ENCODE measurements at places on chromosomes 3 and 15.

GRCh38 chr3:62371720-62372591 is 1.4 kb downstream of the FEZF2 start:
- DNase-seq = no peak

DNA sequence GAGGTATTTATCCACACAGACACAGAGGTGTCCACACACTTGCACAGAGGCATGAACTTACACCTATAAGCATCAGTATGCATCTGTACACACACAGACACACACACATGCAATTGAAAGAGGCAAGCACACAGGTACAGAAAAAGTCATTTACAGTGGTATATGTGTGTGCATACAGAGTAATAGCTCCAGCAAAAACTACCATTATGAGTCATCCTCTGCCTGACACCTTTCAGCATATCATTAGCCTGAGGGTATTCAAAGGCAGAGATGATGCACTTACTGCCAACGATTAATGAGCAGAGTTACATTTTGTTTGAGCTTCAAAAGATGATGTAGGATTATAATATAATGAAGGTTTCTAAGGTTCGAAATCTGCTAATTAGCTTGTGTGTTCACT is 100.3 kb upstream of the TPRG1 start:
- no peak for DNase-seq

DNA sequence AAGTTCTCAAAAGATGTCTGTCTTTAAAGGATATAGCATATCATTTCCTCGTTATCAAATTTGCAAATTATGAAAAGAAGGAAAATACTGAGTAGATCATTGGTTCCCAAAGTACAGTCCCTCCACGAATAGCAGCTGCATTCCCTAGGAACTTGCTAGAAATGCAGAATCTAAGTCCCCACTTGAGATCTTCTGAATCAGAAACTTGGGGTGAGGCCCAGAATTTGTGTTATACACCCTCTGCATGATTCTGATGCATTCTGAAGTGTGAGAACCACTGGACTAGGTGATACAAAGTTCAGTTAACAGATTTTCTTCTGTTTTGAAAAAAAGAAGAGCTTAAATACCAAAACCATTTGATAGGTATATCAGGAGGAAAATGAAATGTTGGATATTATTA is 77.1 kb downstream of the SLC25A26 start:
- DNase-seq = no peak

GRCh38 chr3:102614585-102614984 is 179.8 kb downstream of the ZPLD1 start:
- no peak for DNase-seq

DNA sequence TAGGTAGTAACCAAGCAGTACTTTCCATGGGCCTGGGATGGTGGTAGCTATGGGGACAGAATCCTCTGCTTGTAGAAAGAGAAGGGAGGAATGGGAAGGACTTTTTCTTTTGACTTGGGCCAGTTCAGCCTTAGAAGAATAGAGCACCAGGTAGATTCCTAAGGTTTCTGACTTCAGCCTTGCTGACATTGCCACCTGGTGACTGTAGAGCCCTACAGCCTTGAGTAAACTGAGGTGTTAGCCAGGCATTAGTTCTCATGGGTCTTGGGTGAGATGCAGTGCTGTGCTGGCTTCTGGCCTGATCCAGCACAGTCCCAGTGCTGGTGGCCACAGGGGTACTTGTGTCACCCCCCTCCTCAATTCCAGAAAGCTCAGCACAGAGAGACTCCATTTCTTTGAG is 171.1 kb downstream of the ZBBX start:
- no peak for DNase-seq

GRCh38 chr3:101735833-101736232 is 11.4 kb downstream of the CEP97 start:
- DNase-seq = no peak

DNA sequence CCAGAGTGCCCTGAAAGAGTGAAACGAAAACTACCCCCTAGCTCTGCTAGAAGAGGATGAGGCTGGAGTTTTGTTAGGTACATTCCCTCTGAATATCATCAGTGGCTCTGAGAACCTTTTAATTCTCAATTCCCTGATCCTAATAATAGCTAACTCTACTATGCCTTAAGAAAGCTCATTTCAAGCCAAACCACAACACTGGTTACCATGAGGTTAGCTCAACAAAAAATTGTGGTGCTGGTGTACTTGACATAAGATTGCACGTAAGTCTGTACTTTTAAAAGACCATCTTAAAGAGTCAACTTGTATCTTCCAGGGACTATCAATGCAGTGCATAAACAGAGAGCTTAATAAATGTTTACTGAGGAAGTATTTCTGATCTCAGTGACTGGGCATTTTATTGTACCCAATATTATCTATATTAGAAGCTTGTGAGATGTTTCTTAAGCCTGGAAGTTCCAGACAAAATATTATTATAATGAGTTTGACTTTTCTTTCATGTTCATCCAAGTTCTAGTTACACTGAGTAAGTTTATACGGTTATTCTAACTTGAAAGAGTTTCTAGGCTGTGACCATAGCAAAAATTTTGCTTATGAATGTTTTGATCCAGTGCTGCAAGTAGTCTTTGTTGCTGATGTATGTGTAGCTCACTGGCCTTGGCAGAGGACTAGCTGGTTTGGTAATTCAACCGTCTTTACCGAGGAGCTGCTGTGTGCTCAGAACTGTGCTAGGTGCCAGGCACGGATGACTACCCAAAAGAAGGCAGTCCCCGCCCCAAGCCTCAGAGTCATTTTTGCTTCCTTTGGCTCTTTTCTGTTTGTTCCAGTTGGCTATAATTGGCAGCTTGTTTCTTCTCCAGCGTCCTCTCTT is 334.4 kb upstream of the TRIM42 start:
- no peak for DNase-seq

- DNase-seq = no peak
These were observed 55.8 kb downstream of the GASK1A start for GRCh38 chr3:43034911-43035310.

DNA sequence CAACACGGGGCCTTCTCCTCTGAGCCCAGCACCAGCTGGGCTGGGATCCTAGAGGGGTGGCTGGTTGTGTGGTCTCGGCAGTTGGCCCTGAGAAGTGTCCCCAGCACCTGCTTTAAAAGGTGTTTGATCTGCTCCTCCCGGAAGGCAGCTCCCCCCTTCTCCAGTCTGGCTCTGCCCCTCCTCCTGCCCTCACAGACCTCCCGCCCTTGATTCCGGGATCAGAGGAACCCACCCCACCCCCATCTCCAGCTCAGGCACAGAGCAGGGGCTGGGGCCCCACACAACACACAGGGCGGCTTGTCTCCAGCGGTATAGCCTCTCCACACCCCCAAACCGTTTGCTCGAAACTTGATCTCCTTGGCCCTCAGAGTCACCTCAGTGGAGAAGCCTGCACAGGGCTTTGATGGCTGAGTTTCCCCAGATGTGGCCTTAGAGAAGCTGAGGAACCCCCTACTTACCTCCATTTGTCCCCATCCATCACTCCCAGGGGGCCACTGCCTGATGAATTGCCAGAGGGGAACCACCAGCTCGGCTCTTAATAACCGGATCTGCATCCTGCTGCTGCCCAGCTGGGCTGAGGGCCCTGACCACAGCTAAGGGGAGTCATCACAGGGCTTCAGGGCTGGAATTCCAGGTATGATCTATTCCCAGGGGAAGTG is 6.4 kb upstream of the STRA6 start:
- no peak for DNase-seq

DNA sequence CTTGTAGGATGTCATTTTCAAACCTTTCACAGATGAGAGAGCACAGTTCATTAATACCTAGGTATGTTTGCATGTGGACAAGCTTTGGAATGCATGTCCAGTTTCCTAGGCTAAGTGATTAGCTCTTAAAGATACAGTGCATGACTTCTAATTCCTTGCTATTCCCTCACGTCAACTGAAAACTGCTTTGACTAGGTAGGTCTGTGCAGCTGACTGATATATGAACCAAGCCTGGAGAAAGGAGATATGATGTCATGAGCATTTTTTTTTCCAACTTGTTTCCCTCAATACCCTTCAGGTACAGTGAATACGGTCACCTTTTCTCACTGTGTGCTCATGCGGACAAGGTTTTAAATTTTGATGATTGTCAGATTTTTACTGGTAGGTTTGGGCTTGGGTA is 41.6 kb upstream of the TASOR start:
- DNase-seq = no peak

DNA sequence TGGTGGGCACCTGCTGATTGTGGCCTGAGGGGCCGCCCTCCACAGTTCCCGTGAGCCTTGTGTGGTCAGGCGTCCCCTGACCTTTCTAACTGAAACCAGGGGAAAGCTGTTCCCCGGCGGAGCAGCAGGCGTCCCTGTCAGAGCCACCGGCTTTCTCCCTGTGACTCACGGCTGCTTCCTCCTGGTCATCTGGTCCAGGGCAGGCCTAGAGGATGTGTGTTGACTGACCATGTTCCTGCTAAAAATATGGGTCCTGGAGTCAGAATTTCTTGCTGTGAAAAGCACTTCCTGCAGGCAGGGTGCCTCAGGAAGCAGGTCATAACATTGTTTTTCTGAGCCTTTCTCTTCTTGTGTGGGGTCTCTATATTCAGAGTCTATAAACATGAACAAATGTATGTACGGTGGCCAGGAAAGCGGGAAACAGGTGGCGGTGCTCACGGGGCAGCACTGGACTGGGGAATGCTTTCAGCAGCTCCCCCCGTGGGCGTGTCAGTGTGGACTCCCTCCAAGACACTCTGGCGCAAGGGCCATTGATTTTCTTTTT is 38.4 kb upstream of the CGNL1 start:
- DNase-seq = no peak

GRCh38 chr3:127593178-127593577 is 2.6 kb upstream of the TPRA1 start:
- DNase-seq = no peak

GRCh38 chr3:30682434-30683155 is 76.2 kb downstream of the TGFBR2 start:
- DNase-seq = no peak

DNA sequence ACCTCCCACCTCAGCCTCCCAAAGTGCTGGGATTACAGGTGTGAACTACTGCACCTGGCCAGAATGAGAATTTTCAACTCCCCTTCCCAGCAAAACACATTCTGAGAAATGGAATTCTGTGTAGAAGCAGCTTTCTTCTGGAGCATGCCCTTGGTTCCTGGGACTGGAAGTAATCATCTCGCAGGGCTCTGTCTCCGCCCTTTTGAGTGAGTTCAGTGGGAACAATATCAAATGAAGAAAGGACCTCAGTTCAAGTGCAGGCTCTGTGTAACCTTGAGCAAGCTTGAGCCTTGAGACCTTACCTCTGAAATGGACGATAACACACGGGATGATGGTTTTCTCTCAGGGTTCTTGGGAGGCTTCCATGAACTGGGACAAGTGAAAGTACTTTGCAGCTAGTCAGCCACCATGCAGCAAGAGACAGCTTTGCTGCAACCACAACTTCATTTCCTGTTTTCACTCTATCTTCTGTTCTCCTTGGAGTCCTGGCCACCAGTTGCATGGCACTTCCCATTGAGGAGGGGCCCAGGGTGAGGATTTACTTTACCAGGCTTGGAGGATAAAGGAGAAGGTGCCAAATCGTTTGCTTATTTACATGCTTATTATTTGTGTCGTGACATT is 35.7 kb upstream of the IGF1R start:
- no peak for DNase-seq

GRCh38 chr3:23811185-23811527 is 5.4 kb downstream of the UBE2E1 start:
- no peak for DNase-seq

DNA sequence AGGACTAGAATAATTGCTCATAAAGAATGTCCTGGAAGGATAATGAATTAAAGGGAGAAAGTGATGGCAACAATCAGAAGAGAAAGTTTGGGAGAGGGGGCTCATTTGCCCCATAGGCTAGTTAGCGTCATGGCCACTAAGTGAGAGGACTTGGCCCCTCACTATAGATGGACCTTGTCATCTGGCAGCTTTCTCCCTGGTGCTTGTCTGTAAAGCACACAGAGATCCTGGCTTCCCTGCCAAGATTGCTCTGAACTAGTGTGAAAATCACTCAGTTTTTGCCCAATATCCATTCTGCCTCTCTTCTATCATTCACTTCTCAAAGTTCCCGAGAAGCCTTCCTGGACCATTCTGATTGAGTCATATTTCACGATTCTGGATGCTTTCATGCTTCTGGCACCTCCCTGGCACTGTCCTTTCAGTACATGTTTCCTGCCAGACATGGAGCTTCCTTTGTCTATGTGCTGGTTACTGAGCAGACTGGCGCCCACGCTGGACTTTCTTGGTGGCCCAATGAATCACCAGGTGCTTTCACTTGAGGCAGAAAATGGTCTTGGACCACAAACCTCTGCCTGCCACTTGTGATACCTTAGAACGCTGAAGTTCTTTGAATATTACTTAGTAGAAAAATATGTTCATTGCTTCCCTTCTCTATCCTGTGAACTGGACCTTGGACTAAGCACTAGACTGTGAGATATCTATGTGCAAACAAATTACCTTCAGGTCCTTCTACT is 709.6 kb upstream of the CFAP20DC start:
- no peak for DNase-seq

DNA sequence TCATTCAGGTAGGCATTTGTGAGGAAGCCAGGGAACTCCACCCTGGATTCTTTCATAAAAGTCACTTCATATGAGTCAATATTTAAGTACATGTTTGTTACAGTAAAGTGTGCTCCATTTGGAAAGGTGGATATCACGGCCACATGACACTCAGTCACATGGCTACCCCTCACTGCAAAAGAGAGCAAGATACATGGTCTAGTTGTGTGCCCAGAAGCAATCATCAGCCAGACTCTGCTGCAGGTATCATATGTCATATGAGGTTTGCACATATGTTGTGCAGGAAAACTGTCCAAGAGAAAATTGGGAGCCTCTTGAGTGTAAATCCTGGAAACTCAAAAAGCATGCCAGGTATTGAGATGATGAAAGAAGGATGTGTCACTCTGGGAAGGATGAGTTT is 55.0 kb upstream of the NMNAT3 start:
- no peak for DNase-seq

DNA sequence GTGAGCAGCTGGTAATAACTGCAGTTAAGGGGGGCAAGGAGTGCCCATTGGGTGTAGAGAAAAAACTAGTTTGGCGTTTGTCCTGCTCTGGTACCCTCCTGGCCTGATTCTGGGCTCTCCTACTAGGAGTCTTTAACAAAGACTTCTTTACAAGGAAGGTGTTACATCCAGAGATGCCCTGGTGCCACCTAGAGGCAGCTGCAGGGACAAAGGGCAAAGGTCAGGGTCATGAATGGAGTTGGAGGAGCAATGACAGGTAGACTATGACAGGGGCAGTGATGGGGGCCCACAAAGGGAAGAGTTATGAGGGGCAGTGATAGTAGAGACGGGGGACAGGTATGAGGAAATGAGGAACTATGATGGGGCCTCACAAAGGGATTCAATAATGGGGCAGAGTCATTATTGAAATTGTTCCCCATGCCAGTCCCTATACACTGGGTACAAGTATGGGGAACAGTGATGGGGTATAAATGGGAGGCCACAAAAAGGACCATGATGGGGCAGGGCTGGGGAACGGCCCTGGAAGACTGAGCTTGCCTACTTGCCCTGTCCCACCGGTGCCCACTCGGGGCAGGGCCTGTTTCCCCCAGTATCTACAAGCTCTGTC is 7.9 kb downstream of the CCDC71 start:
- DNase-seq = no peak

- no peak for DNase-seq
These were observed 406.8 kb downstream of the MCTP2 start for GRCh38 chr15:94638183-94638582.

All from 8988T (cell line).